ENCODE measurements at places on chromosomes 6 and 20.

GRCh38 chr20:63692436-63693082, 3.9 kb upstream of the TNFRSF6B start:
- no peak for DNase-seq

- DNase-seq: no peak
Observed at GRCh38 chr20:63690898-63691710, 5.3 kb upstream of the TNFRSF6B start.

DNA sequence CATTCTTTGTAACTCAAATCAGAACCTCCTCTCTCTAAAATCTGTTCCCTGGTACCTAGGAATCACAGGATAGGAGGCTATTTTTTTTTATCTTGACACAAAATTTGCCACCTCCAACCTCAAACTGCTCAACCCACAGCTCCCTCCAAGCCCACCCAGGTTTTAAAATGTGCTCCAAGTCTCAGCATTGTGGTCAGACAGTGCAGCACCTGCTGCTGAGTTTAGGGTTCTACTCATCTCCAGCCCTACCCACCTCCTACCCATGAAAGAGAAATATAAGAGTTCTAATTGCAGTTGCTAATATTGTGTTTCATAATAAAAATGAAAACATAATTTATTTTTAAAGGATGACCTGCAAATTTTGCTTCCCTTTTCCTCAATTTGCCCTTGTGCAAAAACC, 496.5 kb downstream of the MAFB start:
- no peak for DNase-seq

DNA sequence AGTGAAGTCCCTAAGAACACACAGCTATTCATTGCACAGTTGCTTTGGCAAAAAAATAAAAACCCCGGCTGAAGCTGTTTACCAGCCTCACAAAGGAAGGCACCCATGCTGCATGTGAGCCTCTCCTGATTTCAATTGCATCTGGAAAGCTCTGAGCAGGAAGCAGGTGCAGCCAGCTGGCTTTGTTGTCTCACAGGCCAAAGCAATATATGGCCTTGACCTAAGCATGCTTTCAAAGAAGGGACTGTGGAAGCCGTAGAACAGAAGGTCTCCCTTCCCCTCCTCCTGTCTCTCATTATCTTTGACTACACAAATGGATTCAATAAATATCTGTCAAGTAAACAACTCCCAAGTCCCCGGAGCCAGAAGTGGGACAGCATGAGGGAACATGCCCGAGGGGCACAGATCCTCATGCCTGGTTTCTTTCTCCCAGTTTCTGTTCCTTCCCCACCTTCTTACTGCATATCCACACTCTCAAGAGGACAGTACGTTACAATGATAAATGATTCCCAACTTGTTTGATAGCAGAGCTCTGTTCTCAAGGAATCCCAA, 57.2 kb upstream of the PCSK2 start:
- DNase-seq: no peak

- no peak for DNase-seq
Observed at GRCh38 chr6:12955956-12956355, 239.4 kb downstream of the PHACTR1 start.

Measured in kidney capillary endothelial cell (primary cell).